ENCODE measurements at places on chromosomes 13 and 19.

- DNase-seq: peak; percentile 83
Measured at GRCh38 chr19:14369399-14370168, 11.7 kb upstream of the ADGRE5 start.

- no peak for DNase-seq
Measured at GRCh38 chr19:28711411-28711810, 501.5 kb downstream of the UQCRFS1 start.

GRCh38 chr19:10749435-10750384, 31.8 kb downstream of the DNM2 start:
- DNase-seq: no peak

DNA sequence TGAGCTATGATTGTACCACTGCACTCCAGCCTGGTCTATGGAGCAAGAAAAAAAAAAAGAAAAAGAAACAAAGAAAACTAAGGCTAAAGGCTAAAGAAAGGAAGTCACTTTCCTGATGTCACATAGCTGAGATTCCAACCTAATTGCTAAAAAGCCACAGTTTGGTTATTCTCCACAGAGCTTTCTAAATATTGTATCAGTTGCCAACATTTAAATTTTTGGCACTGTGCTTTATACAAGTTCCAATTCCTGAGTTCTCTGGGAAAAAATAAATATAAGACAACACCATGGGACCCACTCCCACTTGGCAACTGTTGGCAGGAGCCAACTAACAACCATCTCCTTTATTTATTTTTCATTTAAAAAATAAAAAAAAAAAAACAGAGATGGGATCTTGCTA, 11.2 kb upstream of the LYPD3 start:
- DNase-seq: no peak
